ENCODE measurements at places on chromosomes 3 and 15.

GRCh38 chr3:79685108-79685507, 82.7 kb downstream of the ROBO1 start:
- DNase-seq, result no peak

GRCh38 chr15:94041746-94042145, 189.6 kb upstream of the MCTP2 start:
- DNase-seq, result no peak

- peak; percentile 91 for DNase-seq
Measured at GRCh38 chr3:45167011-45167911, 21.1 kb upstream of the CDCP1 start.

- no peak for DNase-seq
Measured at GRCh38 chr3:34046154-34046553, 247.7 kb downstream of the PDCD6IP start.

GRCh38 chr3:16186565-16186964, 12.1 kb downstream of the GALNT15 start:
- no peak for DNase-seq

DNA sequence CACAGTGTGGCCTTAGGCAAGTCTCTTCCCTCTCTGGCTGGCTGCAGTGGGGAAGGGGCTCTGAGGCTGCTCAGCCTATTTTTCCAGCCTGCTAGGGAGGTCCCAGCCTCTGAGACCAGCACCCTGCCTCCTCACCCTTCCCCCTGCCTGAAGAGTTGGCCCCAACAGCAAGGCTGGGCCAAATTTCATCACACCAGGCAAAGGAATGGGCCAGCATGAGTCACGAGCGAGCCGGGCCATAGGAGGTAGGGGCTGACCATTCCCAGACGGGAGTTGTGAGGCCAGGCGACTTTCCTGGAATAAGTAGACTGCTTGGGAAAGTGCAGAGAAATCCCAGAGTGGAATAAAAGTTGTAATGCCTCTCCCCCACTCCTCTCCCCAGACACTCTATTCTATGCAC, 5.7 kb upstream of the FBLN2 start:
- DNase-seq, result peak; percentile 96

DNA sequence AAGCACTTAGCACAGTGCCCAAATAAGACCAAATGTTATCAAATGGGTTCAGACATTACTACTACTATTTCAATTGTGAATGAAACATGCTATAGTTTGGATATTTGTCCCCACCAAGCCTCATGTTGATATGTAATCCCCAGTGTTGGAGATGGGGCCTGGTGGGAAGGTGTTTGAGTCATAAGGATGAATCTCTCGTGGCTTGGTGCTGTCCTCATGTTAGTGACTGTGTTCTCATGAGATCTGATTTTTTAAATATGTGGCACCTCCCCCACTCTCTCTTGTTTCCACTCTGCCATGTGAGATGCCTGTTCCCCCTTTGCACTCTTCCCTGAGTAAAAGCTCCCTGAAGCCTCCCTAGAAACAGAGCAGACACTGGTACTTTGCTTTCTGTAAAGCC, 148.7 kb upstream of the TGFBR2 start:
- DNase-seq, result no peak

GRCh38 chr15:42591238-42591934, 16.0 kb downstream of the STARD9 start:
- DNase-seq, result peak; percentile 38

GRCh38 chr15:71223516-71223915, 108.2 kb downstream of the THSD4 start:
- DNase-seq, result no peak

GRCh38 chr15:26866298-26867199, at the start of gene GABRA5:
GABRA5 (plus strand) TSS chr15:26867062; CDS start chr15:26869249, 2,187 bp downstream.
- no peak for DNase-seq

- DNase-seq, result no peak
Measured at GRCh38 chr3:102124282-102124681, 275.0 kb downstream of the NFKBIZ start.

DNA sequence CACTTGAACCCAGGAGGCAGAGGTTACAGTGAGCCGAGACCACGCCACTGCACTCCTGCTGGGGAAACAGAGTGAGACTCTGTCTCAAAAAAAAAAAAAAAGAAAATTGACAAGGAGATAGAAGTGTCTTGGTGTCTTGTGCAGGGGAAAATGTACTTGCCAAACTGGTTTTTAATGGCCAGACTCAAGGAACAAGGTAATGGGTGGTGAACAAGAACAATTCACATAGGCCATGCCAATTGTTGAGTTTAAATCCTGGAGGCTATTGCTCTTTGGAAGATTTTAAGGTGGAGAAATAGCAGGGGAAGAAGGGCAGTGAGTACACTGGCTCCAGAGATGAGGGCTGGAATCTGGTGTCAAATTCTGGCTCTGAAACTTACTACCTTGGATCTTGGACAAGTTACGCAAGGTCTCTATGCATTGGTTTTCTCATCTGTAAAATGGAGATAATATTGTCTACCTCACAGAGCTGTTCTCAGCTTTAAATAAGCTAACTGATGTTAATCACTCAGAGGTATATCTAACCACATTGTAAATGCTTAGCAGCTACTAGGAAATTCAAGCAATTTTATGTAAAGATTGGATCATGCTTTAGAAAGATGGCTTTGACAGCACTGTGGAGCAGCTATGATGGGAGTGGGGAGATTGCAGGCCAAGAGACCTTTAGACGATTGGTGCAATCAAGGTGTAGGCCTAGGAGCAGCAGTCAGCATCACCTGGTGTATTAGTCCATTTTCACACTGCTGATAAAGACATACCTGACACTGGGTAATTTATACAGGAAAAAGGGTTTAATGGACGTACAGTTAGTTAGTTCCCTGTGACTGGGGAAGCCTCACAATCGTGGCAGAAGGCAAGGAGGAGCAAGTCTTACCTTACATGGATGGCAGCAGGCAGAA, 78.3 kb downstream of the B3GALNT1 start:
- DNase-seq, result no peak

DNA sequence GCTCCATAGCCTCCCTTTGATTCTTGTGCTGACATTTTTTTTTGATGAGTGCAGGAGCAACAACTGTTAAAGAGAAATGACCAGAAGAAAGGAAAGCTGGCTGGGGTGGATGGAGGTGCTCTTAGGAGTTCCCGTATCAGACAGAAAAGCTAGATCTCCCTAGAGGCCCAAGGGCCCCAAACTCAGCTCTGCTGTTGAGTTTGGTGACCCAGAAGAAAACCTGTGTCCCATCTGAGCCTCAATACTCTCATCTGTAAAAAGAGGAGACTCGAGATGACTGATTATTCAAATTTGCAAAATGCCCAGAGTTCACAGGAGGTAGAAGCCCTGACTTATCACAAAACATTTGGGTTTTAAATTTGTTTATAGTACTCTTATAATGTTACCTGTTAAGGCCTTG, 142.4 kb downstream of the TIGIT start:
- DNase-seq, result no peak

GRCh38 chr3:148131990-148132638, 565.6 kb upstream of the AGTR1 start:
- no peak for DNase-seq
